ENCODE measurements at places on chromosomes 13 and 19.

- DNase-seq = peak; percentile 27
These were observed 442 bp downstream of the REXO1 start for GRCh38 chr19:1847684-1848398.

DNA sequence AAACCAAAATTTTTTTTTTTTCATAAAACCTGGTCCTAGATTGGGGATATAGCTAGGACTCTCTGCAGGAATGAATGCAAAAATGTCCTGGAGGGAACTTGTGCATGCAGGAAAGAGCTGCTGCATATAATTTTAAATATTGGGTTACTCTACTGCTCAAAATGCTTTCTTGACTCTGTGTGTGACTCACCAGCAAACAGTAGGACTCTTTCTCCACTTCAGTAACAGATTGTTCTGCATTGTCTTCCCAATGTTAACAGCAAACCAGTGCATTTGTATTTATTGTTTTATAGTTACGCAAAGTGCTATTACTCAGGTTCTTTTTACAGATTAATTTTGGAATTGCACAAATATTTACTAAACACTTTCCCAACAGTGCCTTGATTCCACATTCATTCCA, 163.7 kb upstream of the KL start:
- DNase-seq = no peak

DNA sequence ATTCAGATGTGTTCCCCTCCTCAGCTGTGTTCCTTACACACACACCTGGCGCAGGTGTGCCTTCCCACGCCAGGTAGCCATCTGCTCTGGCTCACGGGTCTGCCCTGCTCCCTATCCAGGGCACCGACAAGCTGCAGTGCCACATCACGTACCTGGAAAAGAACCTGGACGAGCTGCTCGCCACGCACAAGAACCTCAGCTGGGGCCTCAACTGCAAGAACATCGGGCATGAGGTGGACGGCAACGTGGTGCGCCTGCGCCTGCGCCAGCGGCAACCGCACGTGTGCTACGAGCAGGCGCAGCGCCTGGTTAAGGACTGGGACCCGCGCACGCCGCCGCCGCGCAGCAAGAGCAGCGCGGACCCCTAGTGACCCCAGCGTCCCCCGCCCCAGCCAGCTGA, 26.5 kb upstream of the CASP14 start:
- no peak for DNase-seq

- DNase-seq = no peak
These were observed 379.8 kb downstream of the TBC1D4 start for GRCh38 chr13:75102001-75102716.

- DNase-seq = peak; percentile 6
These were observed 19.7 kb downstream of the PNPLA6 start for GRCh38 chr19:7554990-7555864.

GRCh38 chr19:40717880-40718773, 1.2 kb downstream of the ITPKC start:
- DNase-seq = no peak

DNA sequence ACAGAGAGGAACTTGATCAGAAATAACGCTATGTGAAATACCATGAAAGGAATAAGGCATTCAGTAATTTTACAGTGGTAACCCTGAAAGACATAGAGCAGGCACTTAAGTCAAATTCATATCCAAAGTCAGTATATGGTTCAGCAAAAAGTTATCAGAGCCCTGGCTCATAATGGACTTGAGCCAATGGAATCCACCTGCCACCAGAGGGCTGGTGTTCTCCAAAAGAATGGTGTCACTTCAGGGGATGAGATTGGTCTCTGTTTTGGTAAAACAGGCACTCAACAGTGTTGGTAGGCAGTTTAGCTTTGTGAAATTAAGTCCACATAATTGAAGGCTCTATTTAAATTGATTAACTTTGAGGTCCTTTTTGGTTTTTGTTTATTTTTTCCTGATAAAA, 93.9 kb downstream of the LIG4 start:
- DNase-seq = no peak

DNA sequence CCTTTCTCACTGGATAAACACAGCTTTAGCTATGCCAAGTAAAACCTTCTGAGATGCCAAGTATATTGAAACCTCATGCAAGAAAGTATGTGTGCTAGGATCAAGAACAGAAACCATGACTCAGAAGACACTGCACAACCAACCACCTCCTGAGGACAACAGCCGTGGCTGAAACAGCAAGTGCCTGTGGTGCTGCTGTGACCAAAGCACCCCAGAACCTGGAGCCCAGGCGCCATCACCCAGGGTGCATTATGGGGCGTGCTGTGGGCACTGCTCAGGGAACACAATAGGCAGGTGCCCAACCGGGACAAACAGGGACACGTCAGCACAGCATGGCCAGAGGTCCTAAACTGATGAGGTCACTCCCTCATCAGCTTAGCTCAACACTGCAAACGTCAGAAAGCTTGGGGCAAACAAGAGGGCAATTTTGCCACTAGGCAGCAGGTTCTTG, 101.3 kb upstream of the SLC15A1 start:
- DNase-seq = peak; percentile 61

DNA sequence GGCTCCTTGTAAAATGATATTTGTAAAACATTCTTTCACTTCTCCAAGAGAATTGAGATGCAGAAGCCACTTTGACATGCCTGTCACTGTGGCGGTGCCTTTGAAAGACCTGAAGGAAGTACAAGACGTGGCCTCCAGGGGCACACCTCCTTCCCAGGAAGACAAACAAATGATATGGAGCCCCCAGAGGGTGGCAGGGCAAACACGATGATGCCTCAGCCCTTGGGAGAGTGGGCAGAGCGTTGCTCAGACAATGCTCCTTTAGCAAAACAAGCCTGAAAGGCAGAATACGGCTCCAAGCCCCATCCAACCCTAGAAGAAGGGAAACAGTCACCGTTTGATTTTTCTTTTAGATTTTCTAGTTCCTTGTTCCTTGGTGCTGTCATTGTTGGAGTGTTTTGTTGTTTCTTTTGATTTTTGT, 9.2 kb upstream of the ATP12A start:
- peak; percentile 7 for DNase-seq

DNA sequence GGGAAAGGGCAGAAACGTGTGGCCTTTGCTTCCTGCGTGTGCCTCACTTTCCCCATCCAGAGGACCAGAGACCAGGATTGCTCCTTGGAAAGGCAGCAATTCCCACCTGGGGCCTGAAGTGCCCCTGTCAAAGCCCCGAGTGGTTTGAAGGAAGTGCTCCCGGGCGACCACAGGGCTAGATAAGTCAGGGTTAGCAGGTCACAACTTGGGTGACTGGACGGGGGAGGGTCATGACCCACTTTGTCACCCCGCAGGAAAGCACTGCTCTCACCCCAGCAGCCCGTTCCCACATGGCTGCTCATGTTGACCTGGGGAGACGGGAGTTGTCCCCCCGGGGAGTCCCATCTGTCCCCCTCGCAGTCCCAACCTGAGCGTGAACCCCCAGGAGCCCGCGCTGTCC, 459 bp downstream of the PRAM1 start:
- no peak for DNase-seq

GRCh38 chr13:30679483-30680330, 55.6 kb upstream of the ALOX5AP start:
- DNase-seq = peak; percentile 9

DNA sequence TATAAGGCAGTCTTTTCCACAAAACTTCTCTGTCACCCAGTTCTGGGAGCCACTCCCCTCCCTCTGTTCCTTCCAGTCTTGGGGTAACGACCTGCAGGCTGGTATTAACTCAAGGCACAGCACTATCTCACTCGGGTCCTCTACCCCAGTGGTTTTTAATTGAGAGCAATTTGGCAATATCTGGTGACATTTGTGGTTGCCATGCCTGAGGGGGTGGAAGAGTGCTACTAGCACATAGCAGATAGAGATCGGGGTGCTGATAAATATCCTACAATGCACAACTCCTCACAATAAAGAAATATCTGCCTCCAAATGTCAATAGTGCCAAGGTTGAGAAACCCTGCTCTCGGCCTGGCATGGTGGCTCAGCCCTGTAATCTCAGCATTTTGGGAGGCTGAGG, 117.7 kb upstream of the ABCC4 start:
- DNase-seq = no peak

- no peak for DNase-seq
These were observed 114.9 kb upstream of the TMTC4 start for GRCh38 chr13:100789481-100789880.

GRCh38 chr19:6452899-6453298, 6.7 kb downstream of the SLC25A23 start:
- no peak for DNase-seq

- no peak for DNase-seq
These were observed 20.1 kb downstream of the STOML3 start for GRCh38 chr13:38970380-38971051.

GRCh38 chr13:48153186-48153585, 58.3 kb upstream of the MED4 start:
- DNase-seq = no peak

GRCh38 chr19:45045671-45046353, 7.0 kb downstream of the CLASRP start:
- DNase-seq = no peak

- no peak for DNase-seq
These were observed 16.0 kb downstream of the ZNF100 start for GRCh38 chr19:21751384-21751783.

DNA sequence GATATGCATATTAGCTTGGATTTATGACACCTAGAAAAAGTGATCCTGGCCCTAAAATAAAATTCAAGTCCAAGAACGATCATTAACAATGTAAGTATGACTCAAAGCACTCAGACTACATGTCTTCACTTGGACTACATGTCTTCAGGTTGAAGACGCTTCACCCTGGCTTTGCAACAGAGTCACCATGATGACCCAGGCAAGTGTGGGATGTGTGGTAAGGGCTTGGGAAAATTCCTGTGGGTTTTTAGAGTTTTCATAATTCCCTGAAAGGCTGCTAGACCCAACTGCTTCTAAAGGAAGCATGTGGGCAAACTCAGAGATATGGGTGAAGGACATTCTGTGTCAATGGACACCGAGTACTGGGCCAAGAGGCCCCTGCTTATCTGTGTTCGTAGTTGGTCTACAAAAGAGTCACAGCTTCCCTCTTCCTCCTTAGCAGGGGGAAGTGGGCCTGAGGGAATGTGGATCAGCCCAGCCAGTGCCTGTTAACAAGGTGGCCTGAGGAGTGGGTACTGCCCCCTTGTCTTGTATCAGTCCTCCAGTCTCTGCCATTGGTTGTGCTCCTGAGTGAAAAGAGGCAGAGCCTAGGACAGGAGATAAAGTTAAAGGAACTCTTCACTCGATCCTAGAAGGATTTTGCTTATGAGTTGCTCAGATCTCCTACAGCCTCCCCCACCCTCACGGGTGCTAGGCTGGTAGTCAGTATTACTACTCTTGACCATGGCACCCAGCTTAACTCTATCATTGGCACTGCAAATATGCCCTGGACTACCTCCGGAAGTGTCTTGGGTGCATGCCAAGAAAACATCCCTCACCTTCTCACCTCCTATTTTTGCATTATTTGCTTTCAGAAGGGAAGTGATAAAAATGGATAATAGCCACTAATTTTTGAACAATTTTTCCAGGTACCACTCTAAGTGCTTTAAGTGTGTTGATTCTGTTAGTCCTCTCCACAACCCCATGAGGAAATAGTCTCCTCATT, 406.3 kb downstream of the COG6 start:
- DNase-seq = no peak

DNA sequence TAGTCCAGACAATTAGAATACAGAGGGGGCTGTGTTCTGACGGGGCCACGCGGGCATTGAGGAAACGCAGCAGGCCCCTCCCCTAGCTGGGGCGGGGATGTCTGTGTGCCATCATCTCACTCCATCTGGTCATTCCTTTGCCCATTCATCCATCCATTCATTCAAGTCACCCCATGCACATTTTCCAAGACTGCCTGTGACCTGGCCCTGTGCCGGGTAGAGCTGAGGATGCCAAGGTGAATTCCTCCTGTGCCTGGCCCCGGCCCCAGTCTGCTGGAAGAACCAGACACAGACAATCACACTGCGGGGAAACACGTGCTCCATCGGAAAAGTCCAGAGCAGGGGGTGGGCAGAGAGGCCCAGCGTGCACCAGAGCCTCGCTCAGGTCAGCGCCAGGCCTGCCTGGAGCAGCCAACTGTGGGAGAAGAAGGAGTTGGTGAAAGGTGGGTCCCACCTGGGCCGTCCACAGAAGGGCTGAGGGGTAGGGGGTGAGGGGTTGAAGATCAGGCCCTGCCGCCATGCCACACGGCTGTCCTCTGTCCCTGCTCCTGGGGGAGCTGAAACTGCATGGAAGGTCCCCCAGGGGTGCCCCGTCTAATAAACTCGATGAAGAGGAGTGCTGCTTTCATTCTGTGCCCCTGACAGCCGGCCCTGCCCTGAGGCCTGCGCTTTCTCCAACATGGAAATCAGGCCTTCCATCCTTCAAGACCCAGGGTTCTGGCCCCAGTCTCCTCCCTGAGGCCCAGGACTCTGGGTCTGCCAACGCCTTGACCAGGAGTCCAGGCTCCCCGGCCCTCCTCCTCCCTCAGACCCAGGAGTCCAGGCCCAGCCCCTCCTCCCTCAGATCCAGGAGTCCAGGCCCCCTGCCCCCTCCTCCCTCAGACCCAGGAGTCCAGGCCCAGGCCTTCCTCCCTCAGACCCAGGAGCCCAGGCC, 1.6 kb upstream of the CACNG6 start:
- DNase-seq = no peak

GRCh38 chr13:63455938-63456337, 2040.3 kb upstream of the PCDH20 start:
- DNase-seq = no peak

DNA sequence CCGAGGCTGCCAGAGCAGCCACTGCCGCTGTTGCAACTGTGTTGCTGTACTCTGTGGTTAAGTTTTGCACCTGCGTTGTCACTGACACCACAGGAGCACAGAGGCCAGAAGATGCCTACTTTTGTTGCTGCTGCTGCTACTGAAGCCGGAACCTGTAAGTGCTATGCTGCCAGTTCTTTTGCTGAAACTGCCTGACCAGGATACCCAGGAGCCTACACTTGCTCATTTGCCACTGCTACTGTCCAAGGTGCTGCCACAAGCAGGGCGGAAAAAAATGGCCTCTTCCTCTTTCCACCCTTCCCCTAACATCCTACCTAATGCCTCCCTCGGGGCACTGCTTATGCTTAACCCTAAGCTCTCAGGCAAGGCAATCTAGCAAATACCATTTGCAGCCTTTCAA, 29.0 kb upstream of the NBEA start:
- DNase-seq = no peak

DNA sequence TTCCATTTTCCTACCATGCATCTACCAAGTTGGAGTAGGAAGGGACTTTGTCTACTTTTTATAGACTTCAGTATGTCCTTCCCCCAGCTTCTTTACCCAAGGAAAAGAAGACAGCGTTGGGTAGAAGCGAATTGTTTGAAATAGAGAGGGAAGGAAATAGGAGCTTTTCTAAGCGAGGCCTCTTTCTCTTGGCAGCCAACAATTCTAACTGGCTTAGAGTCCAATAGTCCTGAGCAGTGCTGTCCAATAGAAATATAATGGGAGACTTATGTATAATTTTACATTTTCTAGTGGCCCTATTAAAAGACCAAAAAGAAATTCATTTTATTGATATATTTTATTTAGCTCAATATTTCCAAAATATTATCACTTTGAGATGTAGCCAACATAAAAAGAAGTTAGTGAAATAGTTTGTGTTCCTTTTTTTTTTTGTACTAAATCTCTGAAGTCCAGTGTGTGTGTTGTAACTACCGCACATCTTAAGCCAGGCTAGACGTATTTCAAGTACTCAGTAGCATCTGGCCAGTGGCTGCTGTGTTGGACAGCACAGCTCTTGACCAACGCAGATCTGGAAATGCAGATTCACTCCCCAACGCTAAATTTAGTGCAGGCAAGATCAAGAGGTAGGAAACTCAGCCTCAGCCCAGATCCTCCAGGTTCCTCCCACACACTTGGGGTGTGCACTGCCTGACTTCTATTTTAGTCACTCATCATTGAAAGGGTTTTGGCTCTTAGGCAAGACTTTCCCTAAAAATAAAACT, 179.2 kb downstream of the SHISA2 start:
- DNase-seq = no peak
